ENCODE measurements at places on chromosomes 2 and 18.

DNA sequence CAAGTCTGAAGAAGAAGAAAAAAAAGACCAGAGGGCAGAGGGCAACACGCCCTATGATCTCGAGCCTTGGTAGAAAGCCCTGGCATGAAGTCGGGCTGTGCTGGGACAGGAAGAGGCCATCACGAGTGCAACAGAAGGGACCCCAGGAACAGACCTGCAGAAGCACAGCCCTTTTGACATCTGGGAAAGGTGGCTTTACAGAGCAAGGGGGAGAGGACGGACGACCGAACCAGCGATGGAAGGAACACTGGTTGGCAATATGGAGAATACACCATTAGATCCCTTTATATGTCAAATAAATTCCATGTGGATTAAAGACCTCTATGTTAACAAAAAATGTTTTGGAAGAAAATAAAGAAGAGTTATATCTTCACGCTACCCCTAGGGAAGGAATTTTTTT, 10.7 kb downstream of the KIF1A start:
- no peak for DNase-seq

- DNase-seq: no peak
Observed at GRCh38 chr18:49742316-49743116, 70.8 kb downstream of the ACAA2 start.

GRCh38 chr2:176104316-176105077, 2.6 kb upstream of the HOXD11 start:
- no peak for DNase-seq

- DNase-seq: no peak
Observed at GRCh38 chr18:25736516-25736915, 353.9 kb downstream of the SS18 start.

GRCh38 chr2:195486987-195487644, 169.9 kb upstream of the SLC39A10 start:
- no peak for DNase-seq

- DNase-seq: no peak
Observed at GRCh38 chr18:63468575-63468974, 8.2 kb upstream of the SERPINB5 start.

DNA sequence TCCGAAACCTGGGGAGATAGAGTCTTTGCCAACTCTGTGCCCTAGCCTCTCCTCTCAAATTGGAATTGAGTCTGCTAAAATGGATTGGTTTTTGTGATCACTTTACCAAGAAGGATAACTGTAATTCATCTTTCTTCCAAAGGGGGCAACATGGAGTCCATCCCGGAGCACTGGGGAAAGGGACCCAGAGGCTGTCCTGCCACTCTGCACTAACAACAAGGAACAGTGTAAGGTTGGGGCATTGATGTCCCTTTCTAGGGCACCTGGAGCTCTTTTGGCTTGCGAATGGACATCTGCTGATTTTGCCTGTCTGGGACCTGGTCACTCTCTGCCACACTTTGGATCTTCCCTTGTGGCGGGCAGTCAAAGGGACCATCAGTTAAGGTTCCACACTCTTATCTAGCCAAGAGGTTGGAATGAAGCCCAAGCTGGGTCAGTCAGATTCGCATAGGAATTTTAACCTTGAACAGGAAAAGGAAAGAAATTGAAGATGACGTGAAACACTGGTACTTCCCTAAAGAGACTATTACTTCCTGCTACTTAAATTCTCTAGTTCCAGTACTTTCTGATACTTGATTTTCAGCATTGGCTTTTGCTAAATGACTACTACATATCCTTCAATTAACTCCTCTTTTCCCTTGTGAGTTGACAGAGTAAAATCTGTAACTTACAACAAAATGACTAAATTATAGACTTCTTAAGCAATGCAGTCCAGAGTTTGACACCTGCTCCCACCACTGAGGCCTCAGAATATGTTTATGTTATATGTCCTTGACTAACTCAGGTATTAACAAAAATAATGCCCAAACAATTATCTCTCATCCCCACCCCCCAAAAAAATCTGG, 64.7 kb upstream of the KLF7 start:
- no peak for DNase-seq

- no peak for DNase-seq
Observed at GRCh38 chr2:16330982-16331381, 334.7 kb downstream of the CYRIA start.

- DNase-seq: no peak
Observed at GRCh38 chr2:157587576-157587975, 41.1 kb downstream of the ACVR1C start.

DNA sequence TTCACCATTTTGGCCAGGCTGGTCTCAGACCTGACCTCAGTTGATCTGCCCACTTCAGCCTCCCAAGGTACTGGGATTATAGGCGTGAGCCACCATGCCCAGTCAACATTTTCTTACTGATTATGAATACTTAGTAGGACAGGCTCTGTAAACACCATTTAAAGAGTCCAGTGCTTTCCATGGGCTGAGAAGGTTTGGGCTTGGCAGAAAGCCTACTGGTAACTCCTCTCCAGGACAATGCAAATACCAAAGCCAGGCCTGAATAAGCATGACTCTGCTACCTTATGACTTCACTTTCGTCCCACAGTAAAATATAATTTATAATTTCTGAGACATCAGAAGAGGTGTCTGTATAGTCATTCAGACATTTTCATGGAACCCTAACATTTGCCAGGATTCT, 60.2 kb upstream of the FAM117B start:
- no peak for DNase-seq

DNA sequence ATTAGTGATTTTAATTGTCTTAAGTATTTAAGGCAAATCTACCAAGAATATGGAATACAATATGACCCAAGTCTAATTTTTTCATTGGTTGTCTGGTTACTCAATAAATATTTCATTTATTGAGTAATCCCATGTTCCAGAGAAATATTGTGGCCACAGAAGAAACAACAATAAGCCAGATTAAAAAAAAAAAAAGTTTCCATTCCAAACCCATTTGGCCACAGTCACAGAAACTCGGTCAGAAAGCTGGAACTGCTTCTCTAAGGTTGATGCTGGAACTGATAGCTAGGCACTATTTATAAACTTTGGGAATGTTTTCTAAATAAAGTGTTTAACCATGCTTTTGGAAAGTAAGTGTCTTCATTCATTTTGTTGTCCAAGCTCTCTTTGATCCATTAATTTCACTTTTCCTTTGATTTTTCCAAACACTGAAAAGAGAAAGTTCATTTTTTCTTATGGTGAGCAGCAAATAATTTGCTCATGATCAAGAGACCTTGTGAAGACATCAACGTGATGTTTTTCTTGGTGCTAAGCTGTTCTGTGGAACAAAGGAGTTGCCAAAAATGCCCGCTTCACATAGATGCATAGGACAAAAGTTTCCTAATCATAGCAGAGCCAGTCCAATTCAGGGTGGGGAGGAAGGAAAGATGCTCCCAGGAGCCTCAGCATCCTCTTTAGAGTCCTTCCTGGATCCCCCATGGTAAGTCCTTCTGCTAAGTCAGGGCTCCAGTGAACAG, 72.1 kb upstream of the CCBE1 start:
- no peak for DNase-seq

DNA sequence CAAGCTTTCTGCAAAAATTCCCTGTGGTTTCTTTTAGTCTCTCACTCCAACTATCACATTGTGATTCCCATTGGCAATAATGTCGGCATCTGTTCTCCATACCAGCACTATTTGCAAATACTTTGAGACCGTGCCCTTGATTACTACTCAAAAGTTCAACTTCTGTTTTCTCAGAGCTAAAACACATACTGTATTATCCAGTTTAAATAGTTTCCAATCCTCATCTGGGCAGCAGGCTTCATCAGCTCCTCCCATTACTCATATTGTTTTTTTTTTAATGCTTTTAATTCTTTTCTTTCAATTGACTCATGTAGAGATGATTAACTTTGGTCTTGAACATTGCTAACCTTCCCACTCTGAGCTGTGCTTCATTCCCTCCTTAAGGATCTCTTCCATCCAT, 135.8 kb downstream of the METTL8 start:
- no peak for DNase-seq

- no peak for DNase-seq
Observed at GRCh38 chr2:99634234-99634633, 144.4 kb upstream of the REV1 start.

GRCh38 chr18:27483276-27483675, 298.2 kb upstream of the CHST9 start:
- DNase-seq: no peak

DNA sequence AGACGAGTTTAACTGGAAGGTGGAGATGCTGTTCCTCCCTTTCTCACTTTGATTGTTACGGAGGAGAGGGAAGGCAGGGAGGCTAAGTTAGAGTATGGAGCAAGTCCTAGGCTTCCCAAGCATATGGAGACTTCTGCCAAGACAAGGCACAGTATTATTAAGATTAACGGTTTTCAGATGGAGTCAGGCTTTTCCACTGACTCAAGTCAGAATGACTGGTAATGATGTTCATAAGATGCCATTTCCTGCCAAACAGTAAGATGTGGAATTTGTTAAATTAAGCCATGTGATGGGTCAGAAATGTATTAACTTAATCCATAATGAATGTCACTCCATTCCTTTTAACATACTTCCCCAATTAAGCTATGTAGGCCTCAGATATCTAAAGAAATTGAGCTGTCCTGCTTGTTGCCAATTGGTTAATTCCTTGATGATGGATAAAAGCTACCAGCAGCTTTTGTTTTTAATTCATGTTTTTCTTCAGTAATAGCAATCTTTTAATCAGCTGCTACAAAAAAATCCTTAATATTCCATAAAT, 383.7 kb downstream of the ZNF521 start:
- DNase-seq: no peak

- DNase-seq: peak; percentile 65
Observed at GRCh38 chr2:2328848-2329247, 2.2 kb downstream of the MYT1L start.

DNA sequence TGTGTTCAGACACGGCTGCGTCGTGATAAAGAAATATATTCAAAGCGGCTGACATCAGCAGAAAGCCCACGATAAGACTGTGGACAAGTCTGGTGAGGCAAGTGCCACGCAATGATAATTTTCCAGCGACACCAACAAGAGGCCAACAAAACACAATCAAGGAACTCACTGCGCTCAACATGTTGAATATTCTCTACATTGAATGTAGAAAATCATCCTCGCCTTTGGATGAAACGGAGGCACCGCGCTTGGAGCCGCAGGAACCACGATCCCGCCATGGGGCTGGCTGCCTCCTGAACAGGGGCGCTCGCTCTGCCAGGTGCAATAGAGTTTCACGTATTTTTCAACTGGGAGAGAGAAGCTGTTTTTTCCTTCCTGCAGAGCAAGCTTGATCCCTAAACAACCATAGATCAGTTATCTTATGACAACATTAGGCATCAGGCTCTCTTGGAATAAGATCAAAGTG, 220.3 kb downstream of the ATAD2B start:
- DNase-seq: no peak

DNA sequence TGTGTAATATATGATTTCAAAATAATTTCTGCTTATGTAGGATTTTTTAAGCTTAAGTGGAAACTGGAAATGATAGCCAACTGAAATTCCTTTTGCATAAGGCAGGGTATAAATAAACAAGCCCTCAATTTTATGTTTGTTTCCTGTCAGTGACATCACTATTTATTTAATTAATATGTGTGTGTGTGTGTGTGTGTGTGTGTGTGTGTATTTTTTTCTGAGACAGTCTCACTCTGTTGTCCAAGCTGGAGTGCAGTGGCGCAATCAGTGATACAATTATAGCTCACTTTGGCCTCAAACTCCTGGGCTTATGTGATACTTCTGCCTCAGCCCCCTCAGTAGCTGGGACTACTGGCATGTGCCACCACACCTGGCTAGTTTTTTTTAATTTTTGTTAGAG, 29.3 kb upstream of the CYP20A1 start:
- DNase-seq: no peak

DNA sequence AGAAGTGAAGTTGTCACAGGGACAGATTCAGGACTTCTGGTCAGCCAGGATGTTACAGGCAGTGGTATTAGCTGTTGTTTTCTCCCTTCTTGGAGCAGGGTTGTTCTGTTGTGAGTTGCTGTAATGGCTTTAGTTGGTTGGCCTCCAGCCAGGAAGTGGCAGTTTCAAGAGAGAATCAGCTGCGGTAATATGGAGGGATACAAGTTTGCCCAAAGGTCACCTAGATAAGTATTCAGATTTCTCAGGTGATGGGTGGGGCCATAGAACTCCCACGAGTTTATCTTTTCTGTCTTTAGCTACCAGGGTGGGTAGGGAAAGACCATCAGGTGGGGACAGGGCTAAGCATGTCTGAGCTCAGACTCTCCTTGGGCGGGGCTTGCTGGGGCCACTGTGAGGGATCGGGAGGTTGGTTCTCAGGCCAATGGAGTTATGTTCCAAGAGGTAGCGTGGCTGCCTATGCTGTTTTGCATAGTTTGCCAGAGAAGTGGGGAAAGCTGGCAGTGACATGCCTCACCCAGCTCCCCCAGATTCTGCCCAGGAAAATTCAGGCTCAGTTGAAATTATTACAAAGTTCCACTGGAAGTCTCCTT, 640.4 kb upstream of the CHAC2 start:
- no peak for DNase-seq

GRCh38 chr2:189609853-189610252, 29.3 kb upstream of the SLC40A1 start:
- DNase-seq: no peak

- no peak for DNase-seq
Observed at GRCh38 chr2:30997979-30998378, 140.3 kb downstream of the GALNT14 start.

GRCh38 chr2:33477473-33478468, 1.3 kb downstream of the RASGRP3 start:
- no peak for DNase-seq

- DNase-seq: no peak
Observed at GRCh38 chr18:27595113-27595838, 410.2 kb upstream of the CHST9 start.

DNA sequence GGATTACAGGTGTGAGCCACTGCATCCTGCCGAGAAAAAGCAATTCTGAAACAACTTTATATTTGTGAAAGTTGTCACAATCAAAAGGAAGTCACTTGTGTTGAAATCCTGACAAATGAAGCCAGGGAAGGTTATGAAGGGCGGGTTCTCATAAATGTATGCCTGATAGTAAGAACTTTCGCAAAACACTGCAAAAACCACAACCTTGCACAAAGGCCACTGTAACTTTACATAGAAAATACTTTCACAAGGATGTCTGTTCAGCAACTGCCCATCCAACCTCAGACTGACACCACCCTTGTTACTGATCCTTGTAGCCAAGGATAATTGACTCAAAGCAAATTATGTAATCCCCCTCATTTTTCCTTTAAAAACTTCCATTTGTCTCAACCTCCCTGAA, 90.6 kb downstream of the SLC4A3 start:
- DNase-seq: no peak

- DNase-seq: no peak
Observed at GRCh38 chr2:230929381-230930148, 4.5 kb upstream of the GPR55 start.

GRCh38 chr2:5569256-5569655, 122.9 kb upstream of the SOX11 start:
- DNase-seq: no peak

- DNase-seq: no peak
Observed at GRCh38 chr2:84459944-84460429, 907 bp upstream of the SUCLG1 start.

GRCh38 chr2:162245061-162245460, 1.8 kb upstream of the FAP start:
- DNase-seq: no peak

- no peak for DNase-seq
Observed at GRCh38 chr2:176147800-176148496, 3.4 kb upstream of the HOXD4 start.
